Astrocyte of the hippocampus (primary cell): ENCODE measurements at places on chromosomes 5 and 9.

GRCh38 chr9:95450171-95451064 is 66.4 kb downstream of the PTCH1 start:
- DNase-seq: peak; percentile 57

GRCh38 chr9:2138646-2139045 is 123.5 kb downstream of the SMARCA2 start:
- no peak for DNase-seq

- no peak for DNase-seq
Observed at GRCh38 chr9:122133263-122133983, 26.2 kb downstream of the NDUFA8 start.

DNA sequence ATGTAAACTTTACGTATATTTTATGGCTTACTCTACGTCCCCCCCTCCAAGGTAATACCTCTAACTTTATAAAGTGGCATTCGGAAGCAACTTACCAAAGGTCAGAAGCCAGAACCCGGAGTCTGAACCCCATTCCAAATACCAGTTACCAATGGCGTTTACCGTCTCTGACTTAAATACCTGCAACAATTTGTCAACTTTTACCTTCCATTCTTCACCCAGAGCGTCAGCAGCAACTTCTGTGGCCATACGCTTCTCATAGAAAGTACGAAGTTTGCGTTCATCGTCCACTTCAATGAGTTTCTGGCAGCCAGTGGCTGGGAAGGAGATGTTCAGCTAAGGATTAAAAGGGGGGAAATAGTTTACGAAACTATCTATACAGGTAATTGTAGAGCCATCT is 753 bp downstream of the RPS6 start:
- peak; percentile 28 for DNase-seq

- no peak for DNase-seq
Observed at GRCh38 chr5:12385095-12385494, 480.8 kb upstream of the CTNND2 start.

GRCh38 chr9:71886015-71886414 is 25.0 kb downstream of the ABHD17B start:
- no peak for DNase-seq

GRCh38 chr9:89442501-89442978 is 55.4 kb downstream of the SEMA4D start:
- DNase-seq: no peak

DNA sequence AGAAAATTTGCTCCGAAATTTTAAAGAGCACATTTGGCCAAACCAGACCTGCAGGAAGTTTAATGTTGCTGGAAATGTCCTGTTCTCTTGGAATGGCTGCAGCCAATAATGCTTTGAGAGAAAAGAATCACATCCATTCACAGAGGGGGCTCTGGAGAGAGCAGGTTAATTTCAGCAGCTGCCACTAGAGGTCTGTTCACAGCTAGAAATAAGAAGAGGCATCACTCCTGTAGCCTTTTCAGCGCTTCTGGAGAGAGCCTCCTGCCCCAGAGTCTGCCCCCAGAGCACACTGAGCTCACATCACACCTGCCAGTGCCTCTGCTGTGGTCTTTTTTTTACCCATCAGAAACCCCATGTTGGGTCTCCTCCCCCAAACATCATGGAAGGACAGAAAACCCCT is 124.8 kb upstream of the RAD23B start:
- peak; percentile 61 for DNase-seq

DNA sequence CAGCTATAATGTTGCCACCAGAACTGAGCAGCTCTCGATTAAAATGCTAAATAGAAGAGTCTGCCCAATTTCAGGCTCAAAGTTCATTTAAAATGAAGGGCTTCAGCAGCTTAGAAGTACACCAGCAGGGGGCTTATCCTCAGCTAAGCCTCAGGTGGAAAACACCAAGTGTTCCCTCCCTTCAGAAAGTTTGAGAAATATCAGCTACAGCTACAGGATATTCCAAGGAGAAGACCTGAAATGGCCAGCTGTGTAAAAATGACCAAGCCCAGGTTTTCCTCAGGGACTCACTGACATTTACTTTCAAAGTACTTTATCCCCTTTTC is 395.4 kb downstream of the DTWD2 start:
- no peak for DNase-seq

GRCh38 chr9:12798066-12798770 is 23.4 kb downstream of the LURAP1L start:
- DNase-seq: no peak

- DNase-seq: no peak
Observed at GRCh38 chr9:122364783-122365150, 6.1 kb upstream of the PTGS1 start.

DNA sequence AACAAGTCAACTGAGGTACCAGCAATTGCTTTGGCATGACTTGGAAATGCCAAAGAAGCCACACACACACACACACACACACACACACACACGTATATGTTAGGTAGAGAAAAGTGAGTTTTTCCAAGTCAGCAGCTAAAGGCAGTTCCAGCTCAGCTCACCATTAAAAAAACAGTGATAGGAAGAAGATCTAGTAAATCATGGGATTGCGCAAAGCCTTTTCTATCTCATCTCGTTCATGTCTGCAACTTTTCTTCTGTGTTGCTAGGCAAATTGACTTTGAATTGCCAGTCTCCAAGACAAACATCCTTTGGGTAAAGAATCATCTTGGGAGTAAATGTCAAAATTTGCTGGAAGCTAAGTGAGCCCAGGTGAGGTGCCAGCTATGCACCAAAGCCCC is 500.1 kb downstream of the ENC1 start:
- no peak for DNase-seq

DNA sequence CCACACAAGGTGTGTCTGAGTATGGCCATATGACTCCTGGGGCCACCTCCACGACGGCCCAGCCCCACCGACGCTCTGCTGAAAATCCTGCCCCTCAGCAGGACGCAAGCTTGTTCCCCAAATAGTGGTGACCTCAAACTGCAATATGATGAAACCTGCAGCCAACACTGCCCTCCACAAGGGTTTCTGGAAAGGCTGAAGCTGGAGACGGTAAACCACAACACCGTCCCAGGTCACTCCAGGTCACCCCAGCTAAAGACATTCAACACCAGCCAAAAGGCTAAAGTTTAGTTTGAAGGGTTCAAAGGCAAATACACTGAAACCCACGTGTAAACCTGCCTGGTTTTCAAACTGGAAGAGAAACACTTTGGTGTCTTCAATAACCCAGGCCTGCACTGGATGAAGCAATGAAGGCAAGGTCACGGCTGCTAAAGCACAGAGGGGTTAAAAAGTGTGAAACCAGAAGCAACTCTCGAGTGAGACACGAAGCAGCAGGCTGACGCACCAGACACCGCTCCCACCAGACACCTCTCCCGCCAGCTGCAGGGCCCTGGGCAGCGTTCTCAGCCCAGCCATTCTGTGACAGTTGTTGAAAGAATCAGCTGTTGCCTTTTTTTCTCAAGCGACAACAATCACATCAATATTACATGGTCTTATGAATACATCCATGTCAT is 1.8 kb upstream of the LHX3 start:
- no peak for DNase-seq

GRCh38 chr5:133789428-133789827 is 177.1 kb upstream of the FSTL4 start:
- DNase-seq: no peak

- DNase-seq: no peak
Observed at GRCh38 chr9:94655739-94656138, 16.4 kb upstream of the FBP1 start.

DNA sequence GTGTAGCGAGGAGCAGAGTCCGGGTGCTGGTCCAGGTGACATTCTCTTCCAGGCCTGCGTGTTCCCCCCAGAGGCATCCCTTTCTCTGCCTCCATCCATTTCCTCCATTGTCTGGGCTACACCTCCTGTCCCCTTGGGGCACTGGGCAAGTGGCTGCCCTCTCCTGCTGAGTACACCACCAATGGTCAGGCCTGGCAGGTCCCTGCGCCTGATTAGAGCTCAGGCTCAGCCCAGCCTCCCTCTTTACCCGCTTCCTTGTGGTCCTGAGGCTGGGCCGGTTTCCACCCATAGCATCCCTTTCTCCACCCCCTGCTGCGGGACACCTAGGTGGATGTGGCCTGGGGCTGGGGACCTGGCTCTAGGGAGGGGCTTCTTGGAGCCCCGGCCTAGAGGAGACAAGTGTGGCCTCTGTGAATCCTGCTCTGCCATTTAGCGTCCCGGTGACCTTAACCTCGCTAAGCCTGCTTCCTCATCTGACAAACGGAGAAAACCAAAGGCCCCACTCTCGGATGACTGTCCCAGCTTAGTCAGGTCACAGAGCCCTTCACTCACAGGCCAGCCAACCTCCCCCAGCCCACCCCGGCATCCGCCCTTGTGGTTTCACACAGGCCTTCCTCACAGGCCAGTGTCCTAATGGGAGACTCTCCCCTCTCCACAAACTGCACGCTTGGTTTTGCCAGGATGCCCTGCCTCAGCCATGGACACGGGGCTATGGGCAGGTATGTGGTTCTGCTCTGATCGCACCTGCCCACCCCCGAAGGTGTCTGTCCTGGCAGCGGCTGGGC is 12.9 kb downstream of the DOLPP1 start:
- no peak for DNase-seq

- no peak for DNase-seq
Observed at GRCh38 chr5:766666-767431, 17.7 kb downstream of the ZDHHC11B start.

DNA sequence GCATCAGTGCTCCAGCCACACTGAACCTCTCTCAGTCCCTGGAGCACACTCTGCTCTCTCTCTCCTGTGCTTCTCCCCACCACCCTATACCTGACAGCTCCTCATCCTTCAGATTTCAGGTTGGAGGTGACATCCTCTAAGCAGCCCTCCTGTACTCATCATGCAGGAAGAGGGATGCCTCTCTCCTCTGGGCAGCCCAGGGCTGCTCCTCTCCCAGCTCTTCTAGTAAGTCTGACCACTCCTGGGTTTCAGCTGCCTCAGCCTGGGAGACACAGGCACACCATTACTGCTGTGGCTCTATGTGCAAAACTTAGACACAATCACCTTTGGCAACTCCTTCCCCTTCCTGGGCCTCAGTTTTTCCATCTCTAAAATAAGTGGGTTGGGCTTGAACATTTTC is 232.4 kb upstream of the BRINP1 start:
- no peak for DNase-seq

- peak; percentile 42 for DNase-seq
Observed at GRCh38 chr9:87836951-87837705, 45.5 kb upstream of the SPATA31E1 start.

GRCh38 chr5:168683247-168683926 is 104.2 kb upstream of the PANK3 start:
- no peak for DNase-seq

- DNase-seq: no peak
Observed at GRCh38 chr9:18428661-18429060, 45.3 kb upstream of the ADAMTSL1 start.

DNA sequence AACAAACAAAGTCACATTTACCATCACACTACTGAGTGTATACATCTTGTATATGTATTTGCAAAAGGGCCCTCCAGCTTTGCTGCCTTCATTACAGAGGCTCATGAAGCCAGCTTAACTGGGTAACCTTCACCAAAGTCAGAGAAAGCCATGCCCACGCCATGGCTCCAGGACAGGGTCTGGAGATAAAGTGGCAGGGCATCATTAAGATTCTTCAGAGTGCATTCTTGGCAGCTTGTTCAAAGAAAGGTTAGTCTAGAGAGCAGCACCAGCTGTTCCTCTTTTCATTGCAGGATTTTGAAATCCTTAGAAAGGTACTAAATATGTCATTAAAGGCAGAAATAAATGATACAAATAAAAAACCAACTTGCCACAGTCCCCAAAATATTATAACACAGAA is 333.2 kb downstream of the NDUFS4 start:
- no peak for DNase-seq

GRCh38 chr5:113548396-113548795 is 34.9 kb downstream of the YTHDC2 start:
- no peak for DNase-seq

DNA sequence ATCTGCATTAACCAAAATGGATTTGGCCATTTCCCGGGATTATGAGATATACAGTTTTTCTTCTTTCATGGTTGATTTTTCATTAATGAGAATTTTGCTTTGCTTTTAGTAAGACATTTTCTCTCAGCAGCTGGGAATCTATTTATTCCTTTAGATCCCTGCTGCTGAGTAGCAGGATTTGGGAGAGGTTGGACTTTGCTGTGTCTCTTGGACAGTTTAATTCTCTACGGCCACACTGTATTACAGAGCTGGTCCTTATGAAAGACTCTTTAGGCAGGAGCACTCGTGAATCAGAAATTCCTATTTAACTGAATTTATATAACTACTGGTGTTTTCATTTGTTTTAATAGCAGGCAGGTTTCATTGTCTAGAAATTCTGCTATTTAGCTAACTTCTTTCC is 1.6 kb downstream of the UNC13B start:
- DNase-seq: no peak

DNA sequence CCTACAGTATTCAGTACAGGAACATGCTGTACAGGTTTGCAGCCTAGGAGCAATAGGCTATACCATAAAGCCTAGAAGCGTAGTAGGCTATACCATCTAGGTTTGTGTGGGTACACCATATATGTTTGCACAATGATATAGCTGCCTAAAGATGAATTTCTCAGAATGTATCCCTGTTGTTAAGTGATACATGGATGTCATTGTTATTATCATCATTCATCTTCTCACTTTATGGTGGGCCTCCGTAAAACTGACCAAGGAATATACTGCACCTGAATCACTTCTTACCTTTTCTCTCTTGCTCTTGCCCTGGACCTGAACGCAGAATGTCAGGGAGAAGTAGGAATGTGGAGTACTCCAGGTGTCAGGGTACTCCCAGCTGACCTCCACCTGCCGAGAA is 11.8 kb downstream of the IL12B start:
- no peak for DNase-seq

DNA sequence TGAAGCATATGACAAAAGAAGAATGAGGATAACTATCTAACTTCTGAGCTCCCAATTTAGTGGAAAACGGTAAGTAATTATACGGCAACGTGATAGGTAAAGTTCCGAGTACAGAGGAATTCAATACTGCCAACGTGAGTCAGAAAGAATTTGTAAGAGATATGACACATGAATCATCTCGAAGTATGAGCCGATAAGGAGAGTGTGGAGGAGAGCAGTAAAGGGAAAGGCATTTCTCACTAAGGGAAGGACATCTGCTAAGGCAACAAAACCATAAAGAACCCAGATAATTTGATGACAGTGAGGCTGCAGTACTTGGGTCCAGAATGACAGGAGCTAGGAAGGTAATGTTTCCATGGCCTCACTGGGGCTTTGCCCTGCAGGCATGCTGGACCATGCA is 11.0 kb downstream of the MPDZ start:
- DNase-seq: no peak

DNA sequence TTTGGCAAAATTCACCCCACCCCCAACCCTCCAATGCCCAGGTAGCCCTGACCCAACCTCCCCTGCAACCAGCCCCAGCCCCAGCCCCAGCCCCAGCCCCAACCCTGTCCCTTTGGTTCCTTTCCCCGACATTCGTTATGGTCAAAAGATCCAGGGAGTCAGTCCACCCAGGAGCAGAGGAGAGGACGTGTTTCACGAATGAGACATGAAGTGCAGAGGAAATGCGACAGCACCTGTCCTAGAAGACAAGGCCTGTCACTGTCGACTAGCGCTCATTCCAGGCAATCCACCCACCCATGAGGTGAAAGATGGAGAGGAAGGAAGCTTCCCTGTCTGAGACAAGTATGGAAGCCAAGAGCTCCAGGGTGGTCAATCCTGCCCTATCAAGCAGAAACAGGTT is 485.0 kb downstream of the SPATA31A7 start:
- DNase-seq: no peak

- DNase-seq: no peak
Observed at GRCh38 chr9:69970001-69970533, 73.6 kb upstream of the MAMDC2 start.

- no peak for DNase-seq
Observed at GRCh38 chr9:129879103-129879699, 43.9 kb downstream of the USP20 start.
